ENCODE measurements at places on chromosomes 7 and 10. TPM values are rescaled to one million over a fixed set of nuclear protein-coding genes. Genes with fewer than 3 reads are reported as not detected.

Gene SLC35G1
- total RNA-seq: 21.1 TPM

Gene UCN3
- total RNA-seq: 2.0 TPM

Gene TSPAN33
- 1.0 TPM for total RNA-seq

Gene PNLIPRP2
- total RNA-seq: 9.9 TPM

Gene PTPRN2
- total RNA-seq: 34.3 TPM

Gene FAM180A
- not detected for total RNA-seq

Gene CYP26C1
- total RNA-seq: not detected

Gene METTL2B
- 23.3 TPM for total RNA-seq

Gene PRF1
- 6.6 TPM for total RNA-seq

Gene TAF5
- total RNA-seq: 3.6 TPM

GRCh38 chr10:127907411-127908105 is 655 bp downstream of the PTPRE start:
- no peak for DNase-seq

- no peak for DNase-seq
Measured at GRCh38 chr7:17030559-17030958, 148.8 kb upstream of the AGR3 start.

DNA sequence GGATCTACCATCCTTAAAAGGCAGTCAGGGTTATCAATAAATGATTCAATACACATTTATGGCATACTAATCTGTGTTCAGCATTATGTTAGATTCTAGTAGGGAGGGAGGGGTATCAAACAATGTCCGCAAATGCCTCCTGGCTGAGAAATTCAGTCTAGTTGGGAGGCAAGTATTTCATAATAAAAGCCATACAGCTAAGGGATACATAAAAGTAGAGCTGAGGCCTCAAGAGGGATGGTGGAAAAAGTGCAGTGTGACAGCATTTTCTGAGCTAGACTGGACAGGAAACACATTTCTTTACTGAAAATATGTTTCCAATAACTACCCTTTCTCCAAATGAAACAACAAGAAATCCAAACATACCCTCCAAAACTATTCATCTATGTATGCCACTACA is 152.8 kb upstream of the LRRN3 start:
- no peak for DNase-seq

- DNase-seq: no peak
Measured at GRCh38 chr10:33337326-33337957, 3.0 kb upstream of the NRP1 start.

GRCh38 chr10:110777661-110778060 is 94.1 kb upstream of the PDCD4 start:
- no peak for DNase-seq

GRCh38 chr10:11472158-11472753 is 139.2 kb downstream of the USP6NL start:
- DNase-seq: peak; percentile 81

- DNase-seq: no peak
Measured at GRCh38 chr10:14982744-14983143, 23.6 kb downstream of the MEIG1 start.

DNA sequence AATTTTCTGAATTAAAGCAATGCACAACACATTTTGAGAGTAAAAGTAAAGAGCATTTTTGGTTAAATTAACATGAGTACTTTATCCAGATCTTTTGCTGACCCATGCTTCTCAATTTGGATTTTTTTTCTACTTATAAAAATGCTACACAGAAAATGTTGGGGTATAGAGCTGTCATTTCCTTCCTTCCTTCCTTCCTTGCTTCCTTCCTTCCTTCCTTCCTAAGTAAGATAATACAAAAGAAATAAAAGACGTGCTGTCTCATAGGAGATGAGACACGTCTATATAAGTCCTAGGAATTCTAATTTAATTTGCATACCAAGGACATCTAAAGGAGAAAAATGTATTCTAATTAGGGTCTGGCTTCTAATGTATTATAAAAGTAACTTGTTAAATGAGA is 31.0 kb upstream of the CAV2 start:
- DNase-seq: no peak

DNA sequence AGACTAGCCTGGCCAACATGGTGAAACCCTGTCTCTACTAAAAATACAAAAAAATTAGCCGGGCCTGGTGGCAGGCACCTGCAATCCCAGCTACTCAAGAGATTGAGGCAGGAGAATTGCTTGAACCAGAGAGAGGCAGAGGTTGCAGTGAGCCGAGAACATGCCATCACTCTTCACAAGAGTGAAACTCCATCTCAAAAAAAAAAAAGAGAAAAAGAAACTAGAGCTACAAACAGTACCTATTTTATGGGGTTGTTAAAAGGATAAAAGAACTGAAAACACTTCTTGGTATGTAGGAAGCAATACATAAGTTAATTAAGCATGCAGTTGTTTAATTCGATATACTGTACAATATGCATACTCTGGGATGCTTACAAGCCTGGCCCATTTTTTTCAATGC is 216.9 kb downstream of the SORCS1 start:
- no peak for DNase-seq

GRCh38 chr10:117955176-117955575 is 91.6 kb downstream of the RAB11FIP2 start:
- no peak for DNase-seq

DNA sequence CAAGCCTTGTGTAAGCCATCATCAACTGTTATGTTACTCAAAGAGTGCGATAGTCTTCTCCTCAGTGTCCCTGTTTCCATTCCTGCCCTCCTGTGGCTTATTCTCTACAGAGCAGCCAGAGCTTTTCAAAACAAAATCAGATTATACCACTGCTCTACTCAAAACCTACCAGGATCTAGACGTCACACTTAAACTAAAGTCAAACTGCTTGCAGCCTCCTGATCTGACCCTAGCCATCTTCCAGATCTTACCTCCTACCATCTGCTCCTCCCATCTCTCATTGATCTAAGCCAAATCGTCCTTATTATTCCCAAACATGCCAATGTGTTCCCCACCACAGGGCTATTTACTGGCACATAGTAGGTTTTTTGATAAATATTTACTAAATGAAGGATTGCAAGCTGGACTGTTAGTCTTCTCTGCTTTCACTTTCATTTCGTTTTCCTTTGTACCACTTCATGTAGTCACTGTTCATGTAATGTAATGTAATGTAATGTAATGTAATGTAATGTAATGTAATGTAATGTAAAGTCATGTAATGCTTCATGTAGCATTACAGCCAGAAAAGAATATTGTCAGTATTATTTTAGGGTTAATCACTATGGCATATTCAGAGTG is 116.1 kb downstream of the GPR37 start:
- DNase-seq: no peak

- DNase-seq: no peak
Measured at GRCh38 chr7:153440715-153441114, 611.5 kb upstream of the DPP6 start.

- DNase-seq: no peak
Measured at GRCh38 chr7:85469446-85470010, 282.7 kb upstream of the SEMA3D start.

DNA sequence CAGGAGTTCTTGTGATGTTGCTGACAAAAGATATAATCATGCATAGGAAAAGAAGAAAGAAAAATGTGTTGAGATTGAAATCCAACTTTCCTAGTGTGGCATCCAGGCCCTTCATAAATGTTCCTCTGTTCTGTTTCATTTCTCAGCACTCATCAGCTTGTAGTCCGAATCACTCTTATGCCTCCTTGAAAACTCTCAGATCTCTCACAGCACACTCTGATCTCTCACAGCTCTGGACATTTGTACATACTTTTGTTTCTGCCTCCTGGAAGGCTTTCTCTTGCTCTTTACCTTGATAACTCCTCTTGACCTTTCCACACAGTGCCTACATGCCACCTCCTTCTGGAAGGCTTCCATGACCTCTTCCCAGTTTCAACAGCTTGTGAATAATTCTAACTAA is 409.0 kb upstream of the LRRN3 start:
- no peak for DNase-seq

- DNase-seq: no peak
Measured at GRCh38 chr7:73893342-73894101, 32.6 kb downstream of the TMEM270 start.

- no peak for DNase-seq
Measured at GRCh38 chr7:54757711-54758110, 1.3 kb downstream of the SEC61G start.

DNA sequence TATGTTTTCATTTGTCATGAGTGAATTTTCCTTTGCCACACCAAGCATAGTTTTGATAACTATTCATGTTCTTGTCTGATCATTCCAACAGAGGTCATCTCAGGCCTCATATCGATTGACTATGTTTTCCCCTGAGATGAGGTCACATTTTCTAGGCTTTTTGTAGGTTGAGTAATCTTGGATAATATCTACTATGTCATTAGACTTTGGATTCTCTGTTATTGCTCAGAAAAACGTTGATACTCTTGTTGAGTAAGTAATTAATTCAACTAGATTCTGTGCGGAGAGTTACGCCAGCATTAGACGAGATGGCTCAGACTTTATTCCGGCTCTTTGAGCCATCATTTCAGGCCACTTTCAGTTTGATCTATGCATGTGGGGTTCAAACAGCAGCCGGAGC is 57.7 kb downstream of the KLF6 start:
- no peak for DNase-seq

DNA sequence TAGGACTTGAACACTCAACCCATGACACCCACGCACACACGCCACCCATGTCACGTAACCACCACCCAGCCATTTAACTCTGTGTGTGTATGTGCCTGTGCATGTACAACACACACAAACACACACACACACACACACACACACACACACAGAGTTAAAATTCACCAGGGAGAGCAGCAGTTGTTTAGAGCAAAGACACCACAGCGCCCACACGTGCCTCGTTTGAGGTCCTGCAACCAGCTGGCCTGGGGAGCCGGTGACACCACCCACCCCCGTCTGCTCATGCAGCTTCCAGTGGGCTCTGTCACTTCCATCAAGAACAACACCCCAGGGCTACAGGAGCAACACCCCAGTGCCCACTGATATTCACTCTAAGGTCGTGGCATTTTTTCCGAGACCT is 97.4 kb downstream of the ELFN1 start:
- DNase-seq: no peak

GRCh38 chr7:7002418-7003062 is 176.5 kb upstream of the CCZ1B start:
- DNase-seq: no peak

- DNase-seq: no peak
Measured at GRCh38 chr7:2965301-2965700, 78.4 kb downstream of the CARD11 start.

DNA sequence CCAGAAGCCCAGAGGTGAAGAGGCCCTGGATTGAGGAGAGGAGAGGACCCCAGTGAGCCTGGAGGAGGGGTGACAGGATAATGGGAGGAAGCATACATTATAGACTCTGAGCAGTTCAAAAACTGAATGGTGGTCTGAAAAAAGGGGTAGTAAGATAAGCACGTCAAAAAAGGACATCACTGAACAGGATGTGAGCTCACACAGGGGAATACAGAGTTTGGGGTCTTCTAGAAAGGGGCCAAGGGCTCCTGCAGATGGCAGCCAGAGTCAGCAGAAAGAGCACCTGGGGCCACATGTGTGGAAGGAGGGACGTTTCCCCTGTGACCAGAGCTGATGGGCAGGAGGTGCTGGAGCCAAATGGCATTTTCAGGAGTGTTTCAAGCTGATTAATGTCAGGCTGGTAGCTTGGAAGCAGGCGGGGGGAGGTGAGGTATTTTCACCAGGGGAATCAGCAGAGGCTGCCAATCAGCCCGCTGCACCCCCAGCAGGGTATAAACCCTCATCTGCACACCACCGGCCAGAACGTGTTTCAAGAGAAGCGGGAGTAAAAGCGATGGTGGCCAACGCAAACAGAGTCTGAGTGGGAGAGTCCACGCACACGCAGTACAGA is 85.8 kb downstream of the TNS3 start:
- no peak for DNase-seq

- DNase-seq: no peak
Measured at GRCh38 chr7:115676080-115676479, 354.5 kb downstream of the TFEC start.

GRCh38 chr7:151453326-151453791 is 13.4 kb upstream of the CRYGN start:
- no peak for DNase-seq

DNA sequence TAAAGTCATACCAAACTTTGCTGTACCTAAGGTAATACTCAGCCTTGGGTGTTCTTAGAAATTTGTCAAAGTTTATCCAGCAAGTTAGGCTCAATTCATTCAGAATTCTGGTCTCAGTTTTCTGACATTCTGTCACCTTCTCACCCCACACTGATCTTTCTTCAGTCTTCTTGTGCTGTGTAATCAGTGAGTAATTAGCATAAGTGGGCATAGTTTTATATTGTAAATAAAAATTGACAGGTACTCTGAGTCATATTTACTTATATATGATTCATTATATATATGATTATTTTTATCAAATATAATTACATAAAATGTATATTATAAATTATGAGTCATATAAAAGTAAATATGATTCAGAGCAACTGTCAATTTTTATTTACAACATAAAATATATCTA is 170.9 kb upstream of the MAGI2 start:
- DNase-seq: no peak

DNA sequence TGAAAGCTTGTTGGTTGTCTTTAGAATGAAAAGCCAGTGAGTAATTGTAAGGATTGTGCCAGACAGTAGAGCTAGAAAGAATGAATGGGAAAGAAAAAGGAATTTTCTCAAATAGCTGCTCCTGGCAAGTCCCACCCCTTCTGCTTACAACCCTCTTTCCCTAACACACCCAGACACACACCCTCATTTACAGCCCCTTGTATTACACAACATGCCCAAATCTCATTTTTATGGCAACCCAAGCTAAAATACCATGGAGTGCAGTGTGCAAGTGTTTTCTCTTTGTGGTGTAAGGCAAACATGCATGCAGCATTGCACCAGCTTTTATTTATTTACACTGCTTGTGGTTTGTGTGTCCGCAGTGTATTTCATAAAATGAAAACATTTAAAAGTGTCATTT is 1.5 kb downstream of the PRKAR2B start:
- DNase-seq: no peak

- no peak for DNase-seq
Measured at GRCh38 chr7:134574322-134574721, 25.4 kb downstream of the AKR1B15 start.

- no peak for DNase-seq
Measured at GRCh38 chr7:36448781-36449379, 59.2 kb downstream of the ANLN start.

- DNase-seq: peak; percentile 35
Measured at GRCh38 chr10:102419269-102420180, 940 bp upstream of the PSD start.

DNA sequence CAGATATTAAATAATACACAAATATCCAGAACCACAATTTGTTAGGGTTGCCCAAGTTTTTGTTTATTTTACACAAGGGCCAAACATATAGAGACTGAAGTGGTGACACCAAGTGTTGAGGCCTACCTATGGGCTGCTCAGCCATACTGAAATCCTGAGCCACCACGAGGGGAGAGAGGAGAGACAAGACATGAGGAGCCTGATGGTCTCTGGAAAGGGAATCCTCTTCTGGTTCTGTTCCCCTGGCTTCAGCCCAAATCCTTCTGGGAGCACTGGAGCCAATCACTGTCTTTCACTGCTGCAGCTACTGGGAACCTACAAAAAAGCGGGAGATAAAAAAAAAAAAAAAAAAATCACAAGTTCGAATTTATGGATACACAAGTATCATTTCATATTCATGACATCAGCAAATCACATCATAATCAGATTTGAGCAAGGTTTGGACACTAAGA is 1.9 kb downstream of the SKIDA1 start:
- no peak for DNase-seq

Measured in Peyer's patch (tissue), 4 donors.